ENCODE measurements at places on chromosomes 12 and 14.

DNA sequence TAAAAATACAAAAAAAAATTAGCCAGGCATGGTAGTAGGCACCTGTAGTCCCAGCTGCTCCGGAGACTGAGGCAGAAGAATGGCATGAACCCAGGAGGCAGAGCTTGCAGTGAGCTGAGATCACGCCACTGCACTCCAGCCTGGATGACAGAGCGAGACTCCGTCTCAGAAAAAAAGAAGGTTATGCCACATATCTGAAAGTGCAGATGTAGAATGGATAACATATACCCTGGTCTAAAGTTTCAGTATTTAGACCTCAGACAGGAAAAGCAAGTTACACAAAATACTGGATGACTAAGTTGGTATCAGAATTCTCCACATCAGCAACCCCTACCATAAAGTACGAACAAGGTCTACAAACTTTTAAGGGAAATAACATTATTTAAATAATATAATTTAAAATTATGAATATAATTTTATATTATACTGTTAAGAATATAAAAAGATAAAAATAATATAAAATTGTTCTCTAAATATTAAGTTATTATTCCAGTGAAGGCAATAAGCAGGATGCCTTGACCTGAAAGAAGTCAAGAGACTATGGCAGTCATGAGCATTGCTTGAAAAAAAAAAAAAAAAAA, 169.9 kb downstream of the CRADD start:
- DNase-seq: no peak

DNA sequence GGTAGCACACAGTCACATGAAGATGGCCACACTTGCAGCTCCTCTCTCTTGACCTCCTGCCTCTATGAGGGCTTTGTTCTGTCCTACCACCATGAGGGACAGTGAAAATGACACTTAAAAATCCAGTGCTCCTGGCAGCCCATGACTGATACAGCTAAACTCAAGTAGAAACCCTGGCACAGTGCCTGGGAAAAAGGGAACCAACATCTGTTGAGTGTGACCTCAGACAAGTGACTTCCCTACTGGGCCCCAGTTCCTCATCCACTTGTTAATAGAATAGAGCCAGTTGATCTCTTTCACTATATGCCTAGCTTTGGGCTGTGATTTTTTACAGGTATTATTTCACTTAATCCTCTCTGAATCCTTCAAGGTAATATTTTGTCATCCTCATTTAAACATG, 4.8 kb downstream of the GUCY2C start:
- no peak for DNase-seq

GRCh38 chr12:126547905-126548304, 1482.7 kb downstream of the AACS start:
- DNase-seq: no peak

DNA sequence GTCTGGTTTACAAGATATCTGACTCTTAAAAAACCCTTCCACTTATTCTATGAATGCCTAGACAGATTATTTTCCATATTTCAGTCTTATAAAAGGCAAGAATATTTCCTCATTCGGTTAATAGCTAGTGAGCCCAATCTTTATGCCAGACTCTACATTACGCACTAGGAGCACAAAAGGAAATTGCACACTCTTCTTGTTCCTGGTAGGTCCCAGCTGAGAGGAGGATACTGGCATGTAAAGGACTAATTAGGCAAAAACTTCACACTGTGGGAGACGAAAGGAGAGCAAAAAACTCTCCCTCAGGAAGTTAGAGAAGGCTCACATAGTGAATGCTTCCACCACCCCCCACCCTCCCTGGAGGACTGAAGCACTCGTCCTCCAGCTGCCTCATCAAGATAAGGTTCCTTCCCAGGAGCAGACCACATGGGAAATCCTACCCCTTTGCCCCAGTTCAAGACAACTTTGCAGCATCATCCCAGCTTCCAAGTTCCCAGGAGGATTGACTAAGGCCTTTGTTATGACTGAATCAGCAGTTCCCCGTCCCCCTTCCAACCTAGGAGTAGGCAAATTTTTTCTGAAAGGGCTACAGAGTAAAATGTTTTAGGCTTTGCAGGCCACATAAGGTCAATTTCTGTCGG, 14.5 kb downstream of the CAPZA3 start:
- no peak for DNase-seq

DNA sequence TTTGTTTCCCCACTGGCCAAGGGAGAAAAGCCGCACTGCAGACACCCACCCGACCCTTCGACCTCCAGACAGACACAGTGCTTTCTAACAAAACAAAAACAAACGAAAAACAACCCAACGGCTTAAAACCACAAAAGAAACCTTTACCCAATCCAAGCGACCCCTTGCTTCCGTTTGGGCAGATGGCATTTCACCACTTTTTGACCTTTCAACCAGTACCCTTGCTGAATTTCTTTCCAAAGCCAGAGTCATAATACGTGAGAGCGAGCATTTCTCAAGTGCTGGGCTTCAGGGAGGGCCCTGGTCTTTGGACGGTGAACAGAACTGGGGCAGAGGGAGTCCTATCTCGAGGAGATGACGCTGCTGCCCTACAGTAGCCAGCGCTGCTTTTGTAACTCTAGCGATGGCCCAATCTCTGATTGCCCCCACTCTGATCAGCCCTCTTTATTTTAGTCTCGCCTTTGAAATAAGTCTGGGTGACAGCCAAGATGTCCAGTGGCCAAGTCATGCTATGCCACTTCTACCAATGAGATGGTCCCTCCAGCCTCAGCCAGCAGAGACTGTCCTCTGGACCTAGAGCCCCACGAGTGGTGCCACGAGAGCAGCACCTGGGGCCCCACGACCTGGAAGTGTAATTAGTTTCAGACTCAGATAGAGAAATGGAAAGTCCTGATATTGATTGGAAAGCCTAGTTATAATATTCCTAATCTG, 21.9 kb upstream of the ADIPOR2 start:
- DNase-seq: no peak

GRCh38 chr14:64704143-64704742, at the start of gene PLEKHG3:
Gene PLEKHG3, plus strand, starts transcription at chr14:64704424. Its CDS starts 23,208 bp downstream, at chr14:64727632.
- DNase-seq: peak; percentile 77

GRCh38 chr12:126139355-126139754, 1074.1 kb downstream of the AACS start:
- no peak for DNase-seq

GRCh38 chr14:37023875-37024565, 148.4 kb downstream of the SLC25A21 start:
- no peak for DNase-seq

DNA sequence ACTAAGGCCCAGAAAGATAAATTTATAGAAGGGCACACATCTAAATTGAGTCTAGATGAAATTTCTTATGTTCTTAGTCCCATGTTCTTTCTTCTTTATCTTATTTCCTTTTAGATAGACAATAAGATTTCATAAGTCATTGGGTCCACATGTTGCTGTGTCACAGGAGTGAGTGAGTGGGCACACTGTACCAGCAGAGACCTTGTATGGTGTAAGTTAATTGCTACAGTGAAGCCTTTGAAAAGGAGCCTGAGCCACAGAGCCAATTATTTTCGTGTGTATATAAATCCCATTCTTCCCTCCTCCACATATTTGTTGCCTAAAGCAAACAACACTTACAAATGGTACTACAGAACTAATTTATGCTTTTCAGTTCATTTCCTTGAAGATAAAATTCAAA, 79.1 kb downstream of the GRIP1 start:
- DNase-seq: no peak

GRCh38 chr14:76880449-76880848, 54.2 kb downstream of the LRRC74A start:
- DNase-seq: no peak

DNA sequence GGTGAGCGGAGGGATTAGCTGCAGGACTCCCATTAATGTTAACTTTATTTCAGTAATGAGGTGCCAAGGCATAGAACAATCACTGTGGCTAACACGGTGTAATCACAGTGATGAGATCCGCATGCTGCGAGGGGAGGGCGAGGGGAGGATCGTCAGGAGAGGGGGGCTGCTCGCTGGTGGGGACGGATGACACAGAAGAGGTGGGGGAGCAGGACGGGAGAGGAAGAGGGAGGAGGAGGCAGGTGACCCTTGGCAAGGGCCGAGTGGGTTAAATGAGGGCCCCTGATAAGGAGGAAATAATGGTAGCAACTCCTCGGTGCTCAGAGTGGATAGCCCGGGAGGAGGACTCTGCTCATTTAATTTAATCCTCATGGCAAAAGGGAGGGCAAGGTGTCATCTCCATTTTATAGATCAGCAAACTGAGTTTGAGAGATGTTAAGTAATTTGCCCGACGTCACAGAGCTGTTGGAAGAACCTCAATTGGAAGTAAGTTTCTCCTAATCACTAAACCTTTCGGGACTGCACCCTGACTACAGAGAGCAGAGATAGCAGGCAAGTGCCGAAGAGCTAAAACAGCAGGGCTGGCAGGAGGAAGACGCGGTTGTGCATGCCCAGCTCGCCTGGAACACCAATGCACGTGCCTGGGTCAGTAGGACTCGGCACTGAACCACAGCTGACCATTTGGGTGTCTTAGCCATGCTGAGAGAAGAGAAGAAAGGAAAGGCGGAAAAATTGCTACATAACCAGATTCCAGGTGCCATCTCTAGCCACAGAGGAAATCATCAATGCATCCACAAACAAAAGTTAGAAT, 43.0 kb downstream of the SPRING1 start:
- DNase-seq: no peak

DNA sequence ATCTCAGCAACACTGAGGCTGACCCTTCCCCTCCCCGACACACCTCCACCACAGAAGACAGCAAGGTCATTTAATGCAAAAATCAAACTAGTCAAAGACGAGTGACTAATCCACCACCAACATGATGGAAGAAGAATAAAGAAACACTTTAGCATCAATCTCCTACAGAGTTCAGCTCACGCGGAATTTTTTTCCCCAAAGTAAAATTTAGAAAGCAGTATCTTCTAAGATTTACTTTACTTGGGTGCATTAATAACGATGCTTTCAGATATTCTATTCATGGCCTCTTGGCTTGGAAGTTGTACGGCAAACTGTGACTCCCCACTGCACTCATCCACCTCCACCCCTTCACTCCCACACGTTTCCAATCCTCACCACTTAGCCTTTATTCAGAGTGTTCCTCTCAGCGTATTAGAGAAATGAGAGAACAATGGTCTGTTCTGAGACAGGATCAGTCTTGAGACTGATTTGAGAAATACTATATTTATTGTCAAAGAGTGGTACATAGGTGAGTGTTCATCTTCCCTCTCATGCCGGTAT, 1.9 kb downstream of the EGLN3 start:
- no peak for DNase-seq

GRCh38 chr12:105567061-105567460, 236.6 kb downstream of the C12orf75 start:
- DNase-seq: no peak

- no peak for DNase-seq
These were observed 348.3 kb downstream of the BMP4 start for GRCh38 chr14:53608369-53608768.

DNA sequence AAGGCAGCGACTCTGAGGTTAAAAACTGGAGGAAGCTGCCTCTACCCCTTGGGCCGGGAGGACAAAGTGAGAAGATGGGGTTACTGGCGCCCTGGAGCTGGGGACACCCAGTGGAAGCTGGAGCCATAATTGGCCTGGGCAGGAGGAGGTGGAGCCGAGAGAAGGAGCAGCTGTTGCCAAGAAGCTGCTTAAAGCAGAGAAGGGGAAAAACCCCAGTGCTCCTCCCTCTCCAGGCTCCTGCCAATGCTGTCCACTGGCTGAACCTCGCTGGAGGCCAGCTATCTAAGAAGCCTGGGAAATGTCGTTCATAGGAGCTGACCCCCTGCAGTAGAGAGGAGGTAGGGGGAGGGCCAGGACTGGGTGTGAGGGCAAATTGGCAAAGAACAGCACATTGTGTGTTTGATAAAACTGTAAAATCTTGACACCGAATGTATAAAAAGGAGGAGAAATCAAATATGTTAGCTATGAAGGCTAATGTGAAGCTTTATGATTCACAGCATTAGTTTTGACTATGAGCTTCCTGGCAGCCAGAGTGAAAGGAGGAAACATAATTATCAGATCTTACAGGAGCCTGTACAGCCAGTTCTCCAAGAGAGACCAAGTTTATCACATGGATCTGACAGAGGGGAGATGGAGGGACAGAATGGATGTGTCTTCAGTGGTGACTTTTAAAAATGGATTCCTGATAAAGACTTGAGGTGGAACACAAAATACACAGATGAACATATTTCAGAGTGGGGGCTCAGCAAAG, 9.5 kb downstream of the HHIPL1 start:
- DNase-seq: no peak

DNA sequence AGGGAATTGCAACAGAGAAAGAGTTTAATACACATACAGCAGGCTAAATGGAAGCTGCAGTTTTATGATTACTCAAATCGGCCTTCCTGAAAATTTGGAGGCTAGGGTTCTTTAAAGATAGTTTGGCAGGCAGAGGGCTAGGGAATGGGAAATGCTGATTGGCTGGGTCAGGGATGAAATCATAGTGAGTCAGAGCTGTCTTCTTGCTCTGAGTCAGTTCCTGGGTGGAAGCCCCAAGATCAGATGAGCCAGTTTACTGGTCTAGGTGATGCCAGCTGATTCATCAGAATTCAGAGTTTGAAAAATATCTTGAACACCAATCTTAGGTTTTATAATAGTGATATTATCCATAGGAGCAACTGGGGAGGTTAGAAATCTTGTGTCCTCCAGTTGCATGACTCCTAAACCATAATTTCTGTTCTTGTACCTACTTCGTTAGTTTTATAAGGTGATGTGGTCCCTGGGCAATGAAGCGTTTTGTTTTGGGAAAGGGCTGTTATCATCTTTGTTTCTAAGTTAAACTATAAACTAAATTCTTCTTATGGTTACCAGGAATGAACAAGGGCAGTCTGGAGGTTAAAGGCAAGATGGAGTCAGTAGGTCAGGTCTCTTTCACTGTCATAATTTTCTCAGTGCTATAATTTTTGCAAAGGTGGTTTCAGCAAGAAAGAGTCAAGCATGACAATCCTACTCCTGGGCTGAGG, 257.8 kb upstream of the CCDC196 start:
- DNase-seq: peak; percentile 7

DNA sequence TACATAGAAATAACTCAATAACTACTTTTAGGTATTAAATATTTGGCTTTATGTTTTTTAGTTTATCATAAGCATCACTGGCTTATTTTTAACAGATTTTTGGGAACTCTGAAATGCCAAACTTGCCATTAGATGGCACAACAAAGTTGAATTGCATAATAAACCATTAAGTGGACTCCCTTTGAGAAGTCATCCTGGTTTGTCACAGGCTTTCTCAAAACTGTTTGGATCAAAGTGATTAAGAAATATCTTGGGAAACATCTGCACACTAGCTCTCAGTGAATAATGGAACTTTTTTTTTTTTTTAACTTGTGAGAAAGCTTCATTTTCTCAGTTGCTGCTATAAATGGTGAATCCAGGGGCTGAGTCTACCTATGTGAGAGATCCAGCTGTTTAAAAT, 4.3 kb downstream of the SLC16A7 start:
- no peak for DNase-seq

Data from COLO829 (cell line).